T47D (cell line): ENCODE measurements at places on chromosomes 5 and 9.
A peak's percentile ranks its signal among the peaks of the same experiment; 100 is the strongest.

DNA sequence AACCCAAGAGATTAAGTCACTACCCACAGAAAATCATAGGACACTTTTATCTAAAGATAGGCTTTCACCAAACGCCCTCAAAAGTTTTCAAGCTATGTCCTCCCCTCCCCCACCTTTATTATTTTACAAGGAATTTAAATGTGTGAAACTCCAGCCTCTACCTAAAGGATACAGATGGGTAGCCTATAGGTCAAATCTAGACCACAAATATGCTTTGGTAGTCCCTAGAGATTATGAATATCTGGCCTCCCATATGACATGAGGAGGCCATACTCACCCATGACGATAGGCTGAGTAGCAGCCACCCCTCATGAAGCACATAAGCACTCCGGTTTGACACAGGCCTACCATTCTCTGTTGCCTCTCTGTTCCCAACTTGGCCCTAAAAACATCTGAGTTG, 11.9 kb downstream of the SIL1 start:
- no peak for DNase-seq

GRCh38 chr9:115495052-115495635, 377.2 kb upstream of the TNC start:
- DNase-seq = peak; percentile 5

DNA sequence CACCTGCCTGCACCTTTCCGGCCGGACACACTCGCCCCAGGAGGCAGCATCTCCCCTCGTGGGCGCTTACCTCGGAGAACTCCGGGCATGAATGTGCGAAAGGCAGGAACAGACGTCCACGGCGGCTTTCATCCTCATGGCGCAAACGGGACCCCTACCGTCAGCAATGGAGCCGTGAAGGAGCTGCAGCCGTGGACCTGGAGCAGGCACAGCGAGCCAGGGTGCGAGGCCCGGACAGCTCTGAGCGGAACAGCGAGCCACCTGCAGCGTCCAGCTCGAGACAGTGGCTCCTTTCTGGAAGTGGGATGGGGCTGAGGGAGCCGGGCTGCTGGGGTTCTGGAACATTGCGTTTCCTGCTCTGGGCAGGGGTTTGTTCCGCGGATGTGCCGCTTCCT, 7.8 kb upstream of the SLC6A19 start:
- no peak for DNase-seq

- peak; percentile 79 for DNase-seq
These were observed 65.9 kb downstream of the DAP start for GRCh38 chr5:10695055-10695649.

- DNase-seq = no peak
These were observed 530.0 kb downstream of the PRR16 start for GRCh38 chr5:120994112-120994511.

GRCh38 chr5:165616490-165617405, 2111.3 kb downstream of the MAT2B start:
- peak; percentile 34 for DNase-seq

DNA sequence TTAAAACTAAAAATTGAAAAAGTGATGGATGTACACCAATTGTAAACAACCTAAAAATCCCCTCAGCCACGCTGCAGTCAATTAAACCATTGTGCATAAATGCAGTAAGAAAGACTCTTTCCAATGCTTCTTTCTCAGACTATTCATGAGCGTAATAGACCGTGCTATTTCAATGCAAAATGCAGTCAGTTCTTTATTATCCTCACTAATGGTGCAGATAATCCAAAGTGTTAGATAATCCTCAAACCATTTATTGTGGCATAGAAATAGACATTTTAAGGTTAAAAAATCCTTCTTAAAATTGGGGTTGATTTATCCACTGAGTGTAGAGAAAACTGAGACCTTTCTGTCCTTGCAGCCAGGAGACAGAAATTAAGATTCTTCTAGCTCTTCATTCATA, 1862.8 kb downstream of the EFNA5 start:
- DNase-seq = no peak
